ENCODE measurements at places on chromosomes 1 and 21. TPM values are rescaled to one million over a fixed set of nuclear protein-coding genes. Genes with fewer than 3 reads are reported as not detected.
A peak's percentile ranks its signal among the peaks of the same experiment; 100 is the strongest.

DNA sequence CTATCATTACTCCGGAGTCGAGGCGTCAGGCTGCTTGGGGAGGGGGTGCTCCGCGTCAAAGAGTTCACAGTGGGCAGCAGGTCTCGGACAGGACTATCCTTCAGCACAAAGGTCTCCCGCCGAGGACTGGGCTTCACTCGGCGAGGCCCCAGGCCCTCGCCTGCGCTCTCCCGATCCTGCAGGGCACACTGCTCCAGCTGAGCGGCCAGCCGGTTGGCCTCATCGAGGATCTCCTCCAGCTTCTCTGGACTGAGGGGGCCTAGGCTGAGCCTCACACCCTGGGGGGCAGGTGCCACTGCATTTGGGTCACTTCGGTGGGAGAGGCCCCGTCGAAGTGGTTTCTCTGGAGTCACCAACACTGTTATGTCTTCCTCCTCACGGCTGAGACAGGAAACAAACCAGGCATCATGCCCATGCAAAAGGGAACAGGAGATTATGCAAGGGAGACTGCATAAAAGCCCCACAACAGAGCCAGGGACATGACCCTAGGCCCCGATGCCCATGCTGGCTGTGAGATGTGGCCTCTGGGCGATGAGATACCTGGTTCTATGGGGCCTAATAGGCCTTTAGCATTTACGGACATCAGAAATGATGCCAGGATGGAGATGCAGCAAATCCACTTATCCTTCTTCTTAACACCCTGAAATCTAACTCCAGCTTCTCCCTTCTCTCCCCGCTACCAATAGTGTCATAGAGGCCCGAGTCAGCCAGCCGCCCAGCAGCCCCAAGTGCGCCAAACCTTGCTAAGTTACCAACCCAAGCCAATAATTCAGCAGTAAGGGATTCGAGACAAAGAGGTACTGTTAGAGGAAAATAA, 1.1 kb downstream of the PSRC1 start:
- DNase-seq, result no peak

GRCh38 chr1:162197041-162197531, 127.6 kb downstream of the NOS1AP start:
- no peak for DNase-seq

GRCh38 chr1:57532299-57532698, 108.4 kb upstream of the DAB1 start:
- no peak for DNase-seq

- DNase-seq, result peak; percentile 30
Measured at GRCh38 chr1:7418442-7419080, 352.5 kb upstream of the VAMP3 start.

DNA sequence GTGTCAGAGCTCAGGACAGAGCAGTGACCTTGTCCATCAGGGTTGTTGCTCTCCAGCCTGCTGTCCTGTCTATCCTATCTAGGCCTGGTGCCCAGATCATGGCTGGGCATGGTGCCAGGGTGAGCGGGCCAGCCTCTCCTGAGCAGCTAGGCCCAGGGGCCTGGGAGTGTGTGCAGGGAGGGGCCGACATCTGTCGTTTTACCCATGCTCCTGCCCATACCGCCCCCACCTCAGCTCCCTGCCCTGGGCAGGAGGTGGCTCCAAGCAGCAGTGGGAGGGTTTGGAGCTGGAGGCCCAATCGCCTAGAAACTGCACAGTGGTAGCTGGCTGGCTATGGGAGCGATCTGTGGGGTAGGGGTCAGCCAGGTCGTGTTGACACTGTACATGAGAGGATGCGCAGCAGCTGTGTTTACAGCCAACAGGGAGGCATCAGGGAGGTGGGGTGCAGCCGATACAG, 6.5 kb downstream of the INSRR start:
- DNase-seq, result no peak

- DNase-seq, result no peak
Measured at GRCh38 chr1:232653789-232654188, 23.9 kb upstream of the SIPA1L2 start.

GRCh38 chr1:87329051-87329525, 408 bp downstream of the LMO4 start:
- peak; percentile 39 for DNase-seq

DNA sequence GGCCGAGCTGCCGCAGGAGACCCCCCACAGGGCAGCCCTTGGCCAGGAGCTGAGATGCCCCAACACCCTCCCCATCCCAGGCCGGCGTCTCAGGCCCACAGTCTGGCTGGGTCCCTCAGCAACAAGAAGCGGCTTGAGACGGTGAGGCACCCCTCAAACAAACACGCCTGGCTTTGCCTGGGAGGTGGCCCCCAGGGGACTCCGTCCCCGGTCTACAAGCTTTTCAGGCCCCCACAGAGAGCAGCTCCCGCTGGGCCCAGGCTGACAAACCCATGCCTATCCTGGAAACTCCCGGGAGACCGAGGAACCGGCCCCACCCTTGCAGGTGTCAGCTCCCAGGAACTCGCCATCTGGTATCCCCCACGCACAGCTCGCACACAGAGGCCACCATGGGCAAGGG, 67.0 kb downstream of the ARHGEF16 start:
- no peak for DNase-seq

- DNase-seq, result no peak
Measured at GRCh38 chr21:36507397-36508018, 27.6 kb upstream of the CLDN14 start.

GRCh38 chr21:42591170-42591869, 62.1 kb upstream of the PDE9A start:
- no peak for DNase-seq

DNA sequence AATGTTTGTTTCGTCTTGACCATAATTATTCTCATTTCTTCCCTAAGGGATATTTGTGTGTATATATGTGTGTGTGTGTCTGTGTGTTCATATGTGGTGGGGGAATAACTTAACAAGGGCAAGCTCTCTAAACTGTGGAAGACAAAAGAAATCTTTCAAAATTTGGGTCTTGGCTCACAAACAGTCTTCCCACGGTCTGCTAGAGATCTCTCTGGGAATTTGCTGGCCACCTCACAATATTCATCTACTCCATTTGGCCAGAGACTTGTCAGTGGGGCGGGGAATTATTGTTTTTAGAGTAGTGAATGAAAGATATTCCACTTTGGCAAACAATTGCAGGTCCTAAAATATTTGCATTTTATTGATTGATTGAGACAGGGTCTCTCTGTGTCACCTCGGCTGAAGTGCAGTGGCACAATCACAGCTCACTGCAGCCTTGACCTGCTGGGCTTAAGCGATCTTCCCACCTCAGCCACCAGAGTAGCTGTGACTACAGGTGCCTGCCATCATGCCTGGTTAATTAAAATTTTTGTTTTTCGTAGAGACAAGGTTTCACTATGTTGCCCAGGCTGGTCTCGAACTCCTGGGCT, 8.0 kb upstream of the EIF2B3 start:
- no peak for DNase-seq

- no peak for DNase-seq
Measured at GRCh38 chr21:34372321-34372720, 3.0 kb upstream of the SMIM11 start.

Gene TSTD1
- total RNA-seq, result 60.3 TPM

Gene RSPO1
- total RNA-seq, result 0.51 TPM

Data from mesothelial cell of epicardium (in vitro differentiated cells).